B cell (primary cell): ENCODE measurements at places on chromosomes 13 and 19. TPM values are rescaled to one million over a fixed set of nuclear protein-coding genes. Genes with fewer than 3 reads are reported as not detected.

The ATP4A gene
- total RNA-seq, result not detected in 2 replicates

The ZNF420 gene
- 17.4 and 24.9 TPM in 2 replicates for total RNA-seq

The SERP2 gene
- not detected in 2 replicates for total RNA-seq

The PRTN3 gene
- total RNA-seq, result not detected in 2 replicates

The TEX101 gene
- not detected in 2 replicates for total RNA-seq

The C1QTNF9 gene
- total RNA-seq, result not detected in 2 replicates

GRCh38 chr19:34990578-34991192, 9.4 kb upstream of the GRAMD1A start:
- no peak for DNase-seq

- no peak for DNase-seq
These were observed 10.4 kb upstream of the ITM2B start for GRCh38 chr13:48222358-48223301.

- no peak for DNase-seq
These were observed 7.5 kb upstream of the ILF3 start for GRCh38 chr19:10646456-10647159.

- DNase-seq, result no peak
These were observed 134.4 kb downstream of the USP12 start for GRCh38 chr13:27037171-27037570.

DNA sequence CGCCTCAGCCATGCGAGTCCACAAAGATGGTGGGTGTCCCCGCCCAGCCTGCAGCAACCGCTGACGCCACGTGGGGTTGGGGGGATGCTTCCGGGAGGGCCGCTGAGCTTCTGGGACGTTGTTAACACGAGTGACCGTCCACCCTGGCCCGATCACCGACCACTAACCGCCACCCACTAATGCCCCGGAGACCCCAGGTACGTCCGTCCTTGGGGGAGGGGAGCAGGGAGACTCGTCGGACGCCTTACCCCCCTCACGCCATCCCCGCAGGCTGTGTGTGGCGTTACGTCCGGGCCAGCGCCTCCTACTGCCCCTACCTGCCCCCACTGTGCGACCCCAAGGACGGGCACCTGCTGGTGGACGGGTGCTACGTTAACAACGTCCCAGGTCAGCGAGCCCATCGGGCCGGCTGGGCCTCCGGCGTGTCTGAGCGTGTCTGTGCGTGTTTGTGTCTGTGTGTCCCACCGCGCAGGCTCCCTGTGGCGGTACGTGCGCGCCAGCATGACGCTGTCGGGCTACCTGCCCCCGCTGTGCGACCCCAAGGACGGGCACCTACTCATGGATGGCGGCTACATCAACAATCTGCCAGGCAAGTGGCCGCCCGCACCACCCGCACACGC, 21.3 kb downstream of the PNPLA6 start:
- peak; percentile 9 for DNase-seq

GRCh38 chr19:50909240-50910070, 1.7 kb downstream of the KLK4 start:
- DNase-seq, result peak; percentile 65

GRCh38 chr13:34506796-34507195, 435.3 kb upstream of the NBEA start:
- DNase-seq, result no peak

- no peak for DNase-seq
These were observed 7.6 kb upstream of the IPO5 start for GRCh38 chr13:97945792-97946419.

- DNase-seq, result no peak
These were observed 18.3 kb upstream of the ZNF414 start for GRCh38 chr19:8532225-8532624.

GRCh38 chr13:21966014-21966413, 295.1 kb downstream of the FGF9 start:
- no peak for DNase-seq
